Foreskin melanocyte (primary cell): ENCODE measurements at places on chromosomes 3 and 15.
A peak's percentile ranks its signal among the peaks of the same experiment; 100 is the strongest.

GRCh38 chr3:112904786-112905185 lies 58.1 kb upstream of the CD200R1L start:
- no peak for DNase-seq

GRCh38 chr3:112976001-112976400 lies 1.1 kb upstream of the CD200R1 start:
- DNase-seq, result peak; percentile 32

DNA sequence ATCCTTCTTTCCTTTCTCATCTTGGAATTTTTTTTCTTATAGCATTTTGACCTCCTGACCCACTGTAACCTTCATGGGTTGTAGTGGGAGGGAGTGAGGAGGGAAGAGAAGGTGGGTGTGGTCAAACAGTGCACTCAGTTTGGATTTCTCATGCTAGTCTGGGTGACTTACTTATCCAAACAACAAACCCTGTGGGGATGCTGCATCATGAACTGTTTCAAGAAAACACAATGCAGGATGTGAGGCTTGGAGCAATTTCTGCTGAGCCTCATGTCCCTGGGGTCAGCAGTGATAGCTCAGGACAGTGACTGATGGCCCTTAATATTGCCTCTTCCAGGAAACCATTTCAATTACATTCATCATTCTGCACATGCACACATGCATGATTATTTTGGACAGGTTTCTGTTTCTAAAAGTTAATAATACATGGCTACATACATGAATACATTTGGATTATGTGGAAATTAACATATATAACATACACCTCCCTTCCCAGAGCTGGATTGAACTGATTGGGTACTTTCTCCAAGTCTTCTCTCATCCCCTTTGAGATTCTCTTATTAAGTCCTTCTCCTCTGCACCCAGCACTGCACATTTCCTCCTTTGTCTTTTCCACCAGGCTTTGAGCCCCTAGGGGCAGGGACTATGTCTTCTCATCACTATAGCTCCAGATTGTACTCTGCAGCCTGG lies 61.2 kb downstream of the ADAMTSL3 start:
- no peak for DNase-seq

DNA sequence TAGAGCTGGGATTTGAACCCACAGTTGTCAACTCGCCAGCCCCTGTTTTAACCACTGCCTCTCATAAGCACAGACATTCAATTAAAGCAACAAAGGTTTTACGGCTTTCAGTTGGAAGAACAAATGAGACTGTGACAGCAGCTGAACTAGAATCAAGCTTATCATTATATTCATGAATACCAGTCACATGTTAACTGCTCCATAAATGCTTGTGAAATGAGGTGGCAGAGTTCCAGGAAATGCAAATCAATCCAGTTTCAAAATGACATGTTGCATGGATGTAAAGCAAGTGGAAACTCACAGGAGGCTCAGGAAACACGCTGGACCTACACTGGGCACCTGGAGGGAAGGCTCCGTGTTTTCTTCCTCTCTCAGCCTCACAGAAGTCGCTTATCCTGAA lies 3.9 kb downstream of the GP5 start:
- DNase-seq, result peak; percentile 89
